ENCODE measurements at places on chromosomes 1 and 21. TPM values are rescaled to one million over a fixed set of nuclear protein-coding genes. Genes with fewer than 3 reads are reported as not detected.

CFHR3 gene
- total RNA-seq = not detected

KCND3 gene
- total RNA-seq = under 0.01 TPM

OR10J1 gene
- total RNA-seq = not detected

F3 gene
- total RNA-seq = 29.0 TPM

OR6K3 gene
- total RNA-seq = not detected

GJB3 gene
- total RNA-seq = under 0.01 TPM

LYPLA2 gene
- 43.0 TPM for total RNA-seq

KCNH1 gene
- total RNA-seq = not detected

GPR25 gene
- total RNA-seq = not detected

MECR gene
- 43.2 TPM for total RNA-seq

OSCP1 gene
- 8.1 TPM for total RNA-seq

RSRP1 gene
- total RNA-seq = 83.5 TPM

CXADR gene
- total RNA-seq = 0.59 TPM

VCAM1 gene
- total RNA-seq = 0.37 TPM

PHTF1 gene
- 23.3 TPM for total RNA-seq

GMEB1 gene
- 10.4 TPM for total RNA-seq

SPATA1 gene
- 1.8 TPM for total RNA-seq

FCRL2 gene
- total RNA-seq = not detected

TNFRSF8 gene
- total RNA-seq = under 0.01 TPM

SLFNL1 gene
- 0.20 TPM for total RNA-seq

TNNT2 gene
- total RNA-seq = not detected

PTPN7 gene
- not detected for total RNA-seq

ZNF670 gene
- total RNA-seq = 3.3 TPM

PTGER3 gene
- total RNA-seq = 0.37 TPM

FCMR gene
- not detected for total RNA-seq

INAVA gene
- total RNA-seq = not detected

RASSF5 gene
- total RNA-seq = 1.8 TPM

RAB29 gene
- total RNA-seq = 23.9 TPM

C1orf141 gene
- not detected for total RNA-seq

RHOC gene
- total RNA-seq = 449 TPM

CRB1 gene
- total RNA-seq = under 0.01 TPM

PTGFR gene
- 66.5 TPM for total RNA-seq

KIF14 gene
- total RNA-seq = 18.6 TPM

KIAA0319L gene
- 49.3 TPM for total RNA-seq

CIART gene
- total RNA-seq = 1.2 TPM

ADAMTSL4 gene
- 36.2 TPM for total RNA-seq

SLC5A9 gene
- not detected for total RNA-seq

LORICRIN gene
- not detected for total RNA-seq

RNU1-4 gene
- under 0.01 TPM for total RNA-seq

FMO2 gene
- total RNA-seq = 0.39 TPM

F11R gene
- under 0.01 TPM for total RNA-seq

TRIM46 gene
- 3.3 TPM for total RNA-seq

GJA9 gene
- not detected for total RNA-seq

RRP1 gene
- 30.3 TPM for total RNA-seq

SELP gene
- total RNA-seq = not detected

OVAAL gene
- total RNA-seq = not detected

TBX19 gene
- total RNA-seq = 0.59 TPM

OR2AK2 gene
- not detected for total RNA-seq

NUP210L gene
- total RNA-seq = under 0.01 TPM

SLAMF8 gene
- total RNA-seq = not detected

SYCP1 gene
- total RNA-seq = not detected

CRYBG2 gene
- total RNA-seq = not detected

MTARC1 gene
- total RNA-seq = 0.37 TPM

AMY1C gene
- total RNA-seq = not detected

LHX8 gene
- total RNA-seq = not detected

ECM1 gene
- total RNA-seq = 26.8 TPM

OR10Z1 gene
- total RNA-seq = not detected
